T-helper 17 cell (primary cell): ENCODE measurements at places on chromosomes 5 and 9.

DNA sequence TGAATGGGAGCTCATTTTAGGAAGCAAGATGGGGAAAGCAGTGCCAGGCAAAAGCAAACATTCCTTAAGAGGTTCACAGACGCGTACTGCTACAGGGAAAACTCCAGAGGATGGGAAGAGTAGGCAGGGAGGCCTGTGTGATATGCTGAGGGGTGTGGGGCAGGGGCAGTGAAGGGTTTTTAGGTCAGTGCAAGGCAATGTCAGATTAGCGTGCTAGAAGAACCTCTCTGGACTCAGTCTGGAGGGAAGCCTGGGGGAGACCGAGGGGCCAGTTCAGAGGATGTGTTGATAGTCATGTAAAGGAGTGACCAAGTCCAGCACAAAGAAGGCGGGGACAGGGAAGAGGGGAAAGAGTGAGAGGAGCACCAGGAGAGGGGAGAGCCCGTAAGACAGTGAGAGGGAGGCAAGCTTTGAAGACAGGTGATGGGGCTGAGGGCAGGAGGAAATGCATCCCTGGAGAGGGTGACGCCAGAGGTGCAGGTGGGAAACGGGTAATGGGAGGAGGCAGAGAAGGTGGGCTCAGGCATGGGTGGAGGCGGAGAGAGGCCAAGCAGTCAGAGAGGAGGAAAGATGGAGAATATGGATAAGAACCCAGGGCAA, 134.5 kb downstream of the MTX3 start:
- DNase-seq, result no peak

GRCh38 chr9:33742519-33742918, 52.8 kb upstream of the PRSS3 start:
- DNase-seq, result no peak

- DNase-seq, result no peak
Measured at GRCh38 chr5:143980506-143980905, 168.5 kb downstream of the HMHB1 start.

GRCh38 chr9:137298401-137299202, 3.5 kb downstream of the NRARP start:
- DNase-seq, result no peak

- DNase-seq, result no peak
Measured at GRCh38 chr9:132572921-132573320, 9.5 kb upstream of the BARHL1 start.

DNA sequence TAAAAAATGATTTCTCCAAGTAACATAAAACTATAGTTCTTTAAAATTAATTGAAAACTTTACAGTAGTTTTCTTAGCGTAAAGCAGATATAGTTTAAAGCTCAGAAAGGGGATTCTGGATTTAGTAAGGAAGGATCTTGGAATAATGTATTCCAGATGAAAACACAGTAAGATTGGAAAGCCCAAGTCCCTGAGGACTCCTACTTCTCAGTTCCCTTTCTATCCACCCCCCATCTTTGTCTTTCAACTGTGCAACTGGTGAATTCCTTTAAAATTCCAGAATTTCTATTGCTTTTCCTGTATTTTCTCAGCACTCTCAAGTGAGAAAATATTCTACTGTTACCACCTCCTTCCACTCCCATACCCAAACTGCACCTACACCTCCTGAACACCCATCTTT, 184.5 kb upstream of the FBN2 start:
- no peak for DNase-seq

GRCh38 chr5:176900780-176901204, 1.6 kb upstream of the HK3 start:
- DNase-seq, result no peak

- no peak for DNase-seq
Measured at GRCh38 chr5:6638236-6638635, 5.0 kb downstream of the SRD5A1 start.

DNA sequence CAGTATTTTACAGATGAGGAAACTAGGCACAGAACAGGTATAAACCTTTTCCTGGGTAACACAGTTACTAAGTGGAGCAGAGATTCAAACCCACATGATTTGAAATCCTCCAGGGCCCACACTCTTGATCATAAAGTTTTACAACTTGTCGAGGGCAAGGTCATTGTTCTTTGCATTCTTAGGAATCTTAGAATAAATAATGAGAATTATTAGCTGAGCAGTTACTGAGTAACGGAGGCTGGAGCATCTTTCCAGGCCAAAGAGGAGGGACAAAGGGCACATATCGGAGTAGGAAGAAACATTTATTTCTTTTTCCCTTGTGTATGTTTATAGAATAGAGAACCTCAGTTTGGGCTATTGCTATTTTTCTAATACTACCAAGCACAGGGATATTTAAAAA, 27.1 kb upstream of the F2R start:
- DNase-seq, result no peak

DNA sequence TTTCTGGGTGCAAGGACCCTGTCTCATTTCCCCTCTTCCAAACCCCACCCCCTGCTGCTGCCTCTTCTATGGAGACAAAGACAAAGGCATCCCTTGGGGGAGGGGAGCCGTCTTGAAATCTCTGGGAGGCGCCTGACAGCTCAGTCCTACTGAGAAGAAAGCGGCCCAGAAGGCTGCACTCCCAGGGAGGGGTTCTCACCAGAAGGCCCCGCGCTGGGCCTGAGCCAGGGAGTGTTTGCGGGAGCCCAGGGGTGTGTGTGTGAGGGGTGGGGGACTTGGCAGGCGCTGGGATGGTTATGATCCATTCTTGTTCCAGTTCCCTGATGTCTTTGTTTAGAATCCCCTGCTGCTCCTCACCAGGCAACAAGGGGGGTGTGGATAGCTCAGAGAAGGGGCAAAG, 45.7 kb upstream of the ALDH1B1 start:
- no peak for DNase-seq

- DNase-seq, result no peak
Measured at GRCh38 chr5:94820488-94820887, 202.0 kb downstream of the SLF1 start.

- no peak for DNase-seq
Measured at GRCh38 chr5:175778951-175779503, 92.4 kb upstream of the CPLX2 start.

DNA sequence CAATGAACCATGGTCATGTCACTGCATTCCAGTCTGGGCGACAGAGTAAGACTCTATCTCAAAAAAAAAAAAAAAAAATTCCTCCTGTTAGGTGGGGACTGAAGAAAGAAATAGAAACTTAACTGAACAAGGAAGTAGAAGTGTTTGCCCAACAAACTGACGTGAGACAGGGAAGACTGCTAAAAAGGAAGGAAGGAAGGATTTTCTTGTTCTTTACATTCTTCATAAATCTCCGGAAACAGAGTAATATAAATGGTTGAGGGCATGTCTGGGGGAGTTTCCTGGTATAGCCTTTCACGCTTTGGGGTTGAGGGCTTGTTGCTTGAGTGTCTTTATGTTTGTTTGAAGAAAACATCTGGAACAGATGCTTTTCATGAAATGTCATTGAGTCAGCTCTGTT, 3.1 kb downstream of the TOR1B start:
- no peak for DNase-seq

- no peak for DNase-seq
Measured at GRCh38 chr9:73125651-73126050, 26.0 kb upstream of the ANXA1 start.

- no peak for DNase-seq
Measured at GRCh38 chr5:137880313-137880712, 8.9 kb upstream of the PKD2L2 start.

GRCh38 chr9:127033789-127034188, 88.6 kb downstream of the ANGPTL2 start:
- DNase-seq, result no peak

GRCh38 chr9:136118320-136119060, at the start of gene TMEM250:
TSS of gene TMEM250 (minus strand) at chr9:136118875. CDS start at chr9:136116900, 1,975 bp downstream.
- DNase-seq, result peak; percentile 94

GRCh38 chr9:114156657-114157421, 1.5 kb downstream of the COL27A1 start:
- DNase-seq, result no peak

DNA sequence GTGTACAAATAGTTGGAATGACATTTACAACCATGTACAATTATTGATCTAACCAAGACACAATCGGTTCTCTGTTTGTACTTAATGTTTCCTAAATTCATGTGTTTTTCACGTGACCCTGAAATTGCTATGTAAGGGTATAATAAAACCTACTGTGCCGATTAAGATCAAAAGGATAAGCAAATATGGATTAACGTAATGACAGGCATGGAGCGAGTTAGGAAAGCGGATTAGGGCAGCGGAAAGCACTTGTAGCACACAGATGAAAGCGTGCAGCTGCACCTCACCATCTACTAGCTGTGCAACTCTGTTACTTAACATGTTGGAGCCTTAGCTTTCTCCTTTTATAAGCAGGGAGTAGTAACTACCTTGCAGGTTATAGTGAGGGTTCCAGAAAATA, 38.3 kb upstream of the ZFYVE16 start:
- DNase-seq, result no peak

DNA sequence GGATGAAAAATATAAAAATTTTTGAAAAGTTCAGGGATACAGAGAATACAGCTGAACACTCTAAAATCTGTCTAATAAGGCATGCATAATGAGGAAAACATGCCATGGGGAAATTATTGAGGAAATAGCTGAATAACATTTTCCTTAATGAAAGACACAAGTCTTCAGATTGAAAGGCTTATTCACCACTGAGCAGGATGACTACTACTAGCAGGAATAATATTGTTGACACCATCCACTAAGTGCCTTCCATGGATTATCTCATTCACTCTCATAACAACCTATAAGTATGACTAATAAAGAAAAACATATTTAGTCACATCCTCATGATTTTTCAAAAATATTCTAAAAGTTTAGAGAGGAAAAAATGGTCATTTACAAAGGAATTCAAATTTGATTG, 96.7 kb upstream of the FER start:
- no peak for DNase-seq

- DNase-seq, result no peak
Measured at GRCh38 chr9:77595426-77596095, 52.6 kb downstream of the GNA14 start.

- DNase-seq, result no peak
Measured at GRCh38 chr5:53777864-53778618, 217.6 kb downstream of the NDUFS4 start.

- no peak for DNase-seq
Measured at GRCh38 chr5:54804086-54804485, 181.3 kb downstream of the ESM1 start.

DNA sequence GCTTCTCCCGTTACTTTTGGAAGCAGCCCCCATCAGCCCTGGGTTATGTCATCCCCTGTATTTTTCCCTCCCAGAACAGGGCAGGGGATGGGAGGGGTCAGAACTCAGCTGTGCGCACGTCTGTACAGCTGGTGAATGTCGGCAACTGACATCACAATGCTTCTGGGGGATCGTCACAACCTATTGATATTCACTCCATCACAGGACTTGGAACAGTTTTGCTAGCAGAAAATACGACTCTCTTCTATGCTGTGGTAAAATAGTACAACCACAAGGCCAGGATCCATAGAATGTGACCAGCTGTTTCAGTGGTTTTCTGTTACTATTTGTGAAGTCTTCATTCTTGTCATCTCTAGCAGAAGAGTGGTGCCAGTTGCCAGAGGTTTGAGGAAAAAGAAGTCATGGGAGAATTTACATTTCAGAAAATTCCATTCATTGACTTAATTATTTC, 77.1 kb upstream of the KLF4 start:
- DNase-seq, result no peak

DNA sequence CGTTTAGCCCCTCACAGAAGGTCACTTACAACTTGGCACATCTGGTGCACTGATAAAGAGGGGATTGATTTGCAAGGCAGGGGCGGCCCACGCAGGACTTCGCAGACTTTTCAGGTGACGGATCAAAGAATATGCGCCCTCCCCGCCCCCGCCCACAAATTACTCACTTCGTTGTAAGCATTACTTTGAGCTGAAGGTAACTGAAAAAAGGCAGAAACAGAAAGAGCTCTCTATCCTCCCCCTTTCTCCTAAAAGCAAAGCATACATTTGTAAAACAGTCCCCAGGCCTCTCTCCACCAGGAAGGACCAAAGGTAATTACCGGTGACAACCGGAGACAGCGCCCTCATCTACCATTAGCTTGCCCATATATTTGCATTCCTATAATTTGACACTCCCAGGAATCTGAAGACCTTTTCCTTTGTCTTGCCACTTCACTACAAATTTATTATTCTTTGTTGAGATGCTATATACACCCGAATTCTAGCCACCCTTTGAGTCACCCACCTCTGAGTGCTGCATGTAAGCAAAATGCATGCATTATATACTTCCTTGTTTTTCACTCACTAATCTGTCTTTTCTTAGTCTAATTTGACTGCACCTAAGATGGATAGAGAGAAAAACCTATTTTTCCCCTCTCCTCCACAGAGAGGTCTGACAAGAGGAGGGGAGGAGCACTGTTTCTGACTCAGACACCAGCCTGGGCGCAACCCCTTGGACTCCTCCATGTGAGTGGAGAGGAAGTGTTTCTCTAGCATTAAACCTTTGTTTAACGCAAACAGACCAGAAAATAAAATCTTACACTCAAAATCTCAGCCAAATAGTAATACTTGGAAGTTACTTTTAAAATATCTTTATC, 74.7 kb upstream of the SPIN1 start:
- no peak for DNase-seq

GRCh38 chr5:39175273-39175955, 43.9 kb downstream of the FYB1 start:
- DNase-seq, result no peak

GRCh38 chr5:92019376-92019990, 636.4 kb upstream of the ARRDC3 start:
- no peak for DNase-seq

- DNase-seq, result no peak
Measured at GRCh38 chr5:41127967-41128690, 57.0 kb upstream of the MROH2B start.

DNA sequence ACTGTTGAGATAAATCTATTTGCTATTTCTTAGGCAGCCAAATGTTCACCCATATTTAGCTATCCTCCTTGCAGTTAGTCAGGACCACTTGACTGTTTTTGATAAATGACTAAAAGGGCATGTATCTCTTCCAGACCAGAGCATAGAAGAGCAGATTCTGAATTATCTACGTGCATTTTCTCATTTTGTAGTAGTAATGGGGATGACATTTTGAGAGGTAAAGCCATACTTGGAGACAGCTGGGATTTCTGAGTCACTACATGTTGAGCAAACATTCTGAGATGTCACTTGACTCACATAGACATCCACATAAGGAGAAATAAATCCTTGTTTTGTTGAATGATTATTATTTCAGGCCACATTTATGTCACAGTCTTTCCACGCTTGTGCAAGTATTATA, 297.6 kb downstream of the CDH10 start:
- no peak for DNase-seq

DNA sequence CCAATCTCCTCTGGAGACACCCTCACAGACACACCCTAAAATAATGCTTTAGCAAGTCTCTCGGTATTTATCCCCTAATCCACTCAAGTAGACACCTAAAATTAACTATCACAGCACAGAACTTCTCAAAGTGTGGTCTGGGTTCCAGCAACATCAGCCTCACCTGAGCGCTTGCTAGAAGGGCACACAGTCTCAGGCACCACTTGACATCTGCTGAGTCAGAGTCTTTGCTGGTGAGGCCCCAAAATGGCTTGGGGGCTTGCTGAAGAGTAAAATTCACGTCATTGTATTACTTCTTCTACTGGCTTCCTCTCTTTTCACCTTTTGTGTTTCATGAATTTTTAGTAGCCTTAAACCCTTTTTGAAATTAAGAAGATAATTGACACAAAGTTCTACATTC, 9.0 kb downstream of the FOXB2 start:
- DNase-seq, result no peak

- DNase-seq, result no peak
Measured at GRCh38 chr9:121692606-121693387, 41.4 kb downstream of the DAB2IP start.
